ENCODE measurements at places on chromosomes 2 and 18. TPM values are rescaled to one million over a fixed set of nuclear protein-coding genes. Genes with fewer than 3 reads are reported as not detected.

GRCh38 chr2:149183187-149183586, 144.7 kb downstream of the LYPD6B start:
- H3K4me3 ChIP-seq, result no peak overlapping the region
- H3K4me1 ChIP-seq, result no peaks in the 10 kb centered on the region
- DNase-seq, result no peak
- H3K27ac ChIP-seq, result no peak overlapping the region
- H3K27me3 ChIP-seq, result no peaks in the 10 kb centered on the region
- H3K36me3 ChIP-seq, result no peaks in the 10 kb centered on the region

GRCh38 chr18:75467281-75467795, 39.8 kb upstream of the SMIM21 start:
- no peaks in the 10 kb centered on the region for H3K27me3 ChIP-seq
- no peaks in the 10 kb centered on the region for H3K4me1 ChIP-seq
- no peaks in the 10 kb centered on the region for H3K36me3 ChIP-seq

- no peaks in the 10 kb centered on the region for H3K27me3 ChIP-seq
- H3K4me1 ChIP-seq, result no peaks in the 10 kb centered on the region
- no peak overlapping the region for H3K27ac ChIP-seq
- no peak overlapping the region for H3K4me3 ChIP-seq
- H3K36me3 ChIP-seq, result no peaks in the 10 kb centered on the region
- DNase-seq, result no peak
Measured at GRCh38 chr2:216350214-216350791, 22.0 kb downstream of the MARCHF4 start.

DNA sequence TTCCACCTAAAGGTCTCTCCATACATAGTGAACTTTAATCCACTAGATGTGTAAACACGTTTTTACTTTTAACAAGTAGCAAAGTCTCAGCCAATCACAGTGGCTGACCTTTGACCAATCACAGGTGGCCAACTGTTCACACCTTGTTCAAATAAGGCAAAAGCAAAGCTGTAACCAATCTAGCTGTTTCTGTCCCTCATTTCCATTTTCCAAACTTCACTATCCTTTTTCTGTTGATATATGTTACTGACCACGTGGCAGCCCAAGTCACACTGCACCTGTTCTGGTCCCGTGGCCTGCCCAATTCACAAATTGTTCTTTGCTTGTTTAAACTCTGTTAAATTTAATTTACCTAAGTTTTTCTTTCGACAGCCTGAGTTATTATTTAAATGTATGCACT, 393.5 kb upstream of the NETO1 start:
- no peak overlapping the region for H3K4me3 ChIP-seq
- no peak for DNase-seq
- H3K27me3 ChIP-seq, result no peaks in the 10 kb centered on the region
- no peak overlapping the region for H3K27ac ChIP-seq
- no peaks in the 10 kb centered on the region for H3K4me1 ChIP-seq

GRCh38 chr2:222979484-222979883, 72.5 kb upstream of the KCNE4 start:
- H3K27ac ChIP-seq, result no peak overlapping the region
- no peaks in the 10 kb centered on the region for H3K4me1 ChIP-seq
- H3K4me3 ChIP-seq, result no peak overlapping the region
- DNase-seq, result no peak

DNA sequence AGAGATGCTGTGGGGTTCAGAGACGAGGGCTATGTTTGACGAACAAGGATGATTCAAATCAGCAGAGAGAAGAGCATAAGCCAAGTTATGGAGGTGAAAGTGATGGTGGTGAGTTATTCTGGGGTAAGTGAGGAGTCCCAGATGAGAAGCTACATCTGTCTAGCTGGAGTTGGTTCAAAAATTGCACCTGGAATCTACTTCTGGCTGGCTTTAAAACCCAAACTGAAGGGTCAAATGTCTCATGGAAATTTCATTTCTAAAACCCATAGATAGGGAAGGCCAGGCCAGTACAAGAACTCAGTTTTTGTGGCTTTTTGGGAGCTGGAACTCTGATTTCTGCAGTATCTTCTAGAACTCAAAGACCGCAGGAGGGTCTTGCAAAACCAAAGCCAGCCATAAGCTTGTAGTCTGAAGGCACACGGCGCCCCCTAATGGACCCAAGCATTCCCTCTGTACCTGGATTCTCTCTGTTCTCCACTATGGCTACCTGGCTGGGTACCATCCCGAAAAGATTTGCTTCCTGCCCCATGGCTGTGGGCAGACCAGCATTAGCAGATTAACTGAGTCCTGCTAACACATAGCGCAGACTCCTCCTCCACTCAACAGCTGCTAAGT, 229.1 kb upstream of the SLC14A2 start:
- peak; percentile 10 for DNase-seq
- H3K4me1 ChIP-seq, result no peaks in the 10 kb centered on the region
- no peaks in the 10 kb centered on the region for H3K27me3 ChIP-seq
- no peak overlapping the region for H3K27ac ChIP-seq
- no peaks in the 10 kb centered on the region for H3K36me3 ChIP-seq

- no peak for DNase-seq
- H3K27me3 ChIP-seq, result no peaks in the 10 kb centered on the region
- no peak overlapping the region for H3K4me3 ChIP-seq
- no peak overlapping the region for H3K27ac ChIP-seq
- no peaks in the 10 kb centered on the region for H3K36me3 ChIP-seq
- no peaks in the 10 kb centered on the region for H3K4me1 ChIP-seq
Measured at GRCh38 chr2:16034975-16035746, 94.8 kb downstream of the MYCN start.

DNA sequence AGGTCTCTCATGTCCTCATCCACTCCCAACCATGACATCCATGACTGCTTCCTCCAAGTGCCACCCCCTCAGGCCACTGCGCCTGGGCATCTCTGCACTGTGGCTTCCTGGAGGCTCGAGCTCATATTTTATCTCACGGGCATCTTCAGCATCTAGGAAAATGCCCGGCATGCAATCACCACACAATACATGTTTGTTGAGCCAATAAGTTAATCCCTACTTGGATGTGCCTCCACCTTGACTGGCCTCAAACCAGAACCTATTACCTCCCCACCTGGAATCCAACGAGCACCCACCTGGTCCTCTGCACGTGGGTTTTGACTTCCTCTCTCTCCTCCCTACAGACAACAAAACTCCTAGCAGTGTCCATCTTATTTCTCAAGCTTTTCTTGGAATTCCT, 198.9 kb upstream of the REV1 start:
- H3K27me3 ChIP-seq, result no peaks in the 10 kb centered on the region
- H3K36me3 ChIP-seq, result peaks cover 7% of the 10 kb centered on the region
- no peak overlapping the region for H3K27ac ChIP-seq
- H3K4me1 ChIP-seq, result no peaks in the 10 kb centered on the region

DNA sequence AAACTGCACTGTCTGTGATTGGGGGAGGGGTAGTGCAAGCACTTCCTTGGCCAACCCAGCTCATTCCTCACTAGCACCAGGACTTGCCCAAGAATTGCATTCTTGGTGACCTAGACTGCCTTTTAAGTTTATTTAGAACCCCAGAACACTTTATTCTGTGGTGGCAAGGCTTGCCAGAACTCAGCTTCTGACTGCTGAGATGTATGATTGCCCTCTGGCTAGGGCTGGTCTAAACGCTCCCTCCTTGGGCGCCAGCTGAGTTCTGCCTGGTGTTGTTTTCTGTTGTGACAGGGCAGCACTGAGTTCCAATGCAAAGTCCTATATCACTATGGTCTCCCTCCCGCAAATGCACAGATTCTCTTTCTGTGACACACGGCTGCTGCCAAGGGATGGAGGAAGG, 247.7 kb downstream of the ZNF385B start:
- H3K27me3 ChIP-seq, result no peaks in the 10 kb centered on the region
- no peaks in the 10 kb centered on the region for H3K4me1 ChIP-seq
- H3K27ac ChIP-seq, result no peak overlapping the region
- H3K36me3 ChIP-seq, result no peaks in the 10 kb centered on the region
- no peak overlapping the region for H3K4me3 ChIP-seq

DNA sequence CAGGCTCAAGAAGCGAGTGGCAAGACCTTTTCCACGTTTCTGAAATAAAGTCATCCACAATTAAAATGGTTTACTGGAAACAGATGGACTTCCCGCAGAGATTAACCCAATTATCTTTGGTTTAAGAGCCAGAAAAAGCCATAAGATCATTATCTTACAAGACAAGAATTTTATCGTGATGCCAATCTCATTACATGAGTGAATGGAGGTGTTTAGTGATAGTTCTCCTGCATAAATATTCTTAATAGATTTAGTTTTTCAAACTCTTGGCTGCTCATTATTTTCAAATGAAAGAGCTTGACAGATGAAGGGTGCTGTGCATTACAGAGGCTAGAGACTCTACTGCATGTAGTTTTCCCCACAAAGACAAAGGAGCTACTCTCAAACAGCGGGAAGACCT, 1028.4 kb upstream of the PIK3C3 start:
- no peak overlapping the region for H3K4me3 ChIP-seq
- H3K27ac ChIP-seq, result no peak overlapping the region
- no peaks in the 10 kb centered on the region for H3K4me1 ChIP-seq
- no peaks in the 10 kb centered on the region for H3K27me3 ChIP-seq
- H3K36me3 ChIP-seq, result no peaks in the 10 kb centered on the region

DNA sequence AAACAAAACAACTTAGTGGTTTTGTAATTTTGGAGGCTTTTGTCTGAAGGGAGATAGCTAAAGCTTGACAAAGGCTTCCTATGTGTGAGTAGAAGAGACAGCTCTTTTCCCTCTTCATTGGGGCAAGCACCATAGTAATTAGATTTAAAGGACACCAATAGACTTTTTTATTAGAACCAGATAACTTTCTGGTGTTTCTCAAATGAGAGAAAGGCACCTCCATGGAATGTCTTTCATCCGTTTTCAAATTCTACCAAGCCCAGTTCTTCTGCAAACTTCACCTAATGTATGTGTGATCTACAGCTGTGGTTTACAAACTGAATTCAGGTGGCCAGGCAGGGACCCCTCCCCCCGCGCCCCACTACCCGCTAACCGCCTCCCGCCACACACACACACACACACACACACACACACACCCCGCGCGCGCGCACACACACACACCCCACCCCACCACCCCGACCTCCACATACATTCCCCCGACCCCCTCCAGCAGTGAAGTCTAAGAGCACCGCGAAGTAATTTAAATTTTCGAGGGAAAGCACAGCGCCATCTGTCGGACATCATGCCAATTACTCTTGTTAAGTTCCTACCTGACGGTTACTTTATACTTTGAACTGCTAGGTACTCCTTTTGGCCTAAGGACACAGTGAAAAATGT, 31.6 kb upstream of the PPP1R1C start:
- no peak overlapping the region for H3K27ac ChIP-seq
- no peaks in the 10 kb centered on the region for H3K27me3 ChIP-seq
- no peaks in the 10 kb centered on the region for H3K4me1 ChIP-seq
- no peak overlapping the region for H3K4me3 ChIP-seq
- DNase-seq, result peak; percentile 71

DNA sequence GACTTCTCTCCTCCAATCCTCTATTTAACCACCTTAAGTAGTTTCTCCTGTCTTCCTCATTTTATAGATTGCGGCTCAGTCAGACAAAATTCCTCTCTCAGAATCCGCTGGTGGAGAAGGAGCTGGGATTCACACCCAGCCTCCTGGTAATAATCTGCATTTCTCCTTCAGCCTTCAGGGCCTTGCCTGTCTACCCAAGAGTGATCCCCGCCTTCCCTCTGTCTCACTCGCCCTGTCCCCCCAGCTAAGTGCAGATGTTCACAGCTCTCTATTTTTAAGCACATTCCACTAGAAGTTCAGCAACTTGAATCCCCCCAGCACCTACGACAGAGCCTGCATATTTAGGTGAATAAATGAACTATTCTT, 212.5 kb upstream of the HAAO start:
- H3K4me1 ChIP-seq, result no peaks in the 10 kb centered on the region
- peaks cover 20% of the 10 kb centered on the region for H3K27me3 ChIP-seq
- H3K36me3 ChIP-seq, result no peaks in the 10 kb centered on the region
- no peak overlapping the region for H3K4me3 ChIP-seq
- DNase-seq, result no peak

- no peaks in the 10 kb centered on the region for H3K4me1 ChIP-seq
- H3K27ac ChIP-seq, result no peak overlapping the region
- H3K36me3 ChIP-seq, result no peaks in the 10 kb centered on the region
- H3K27me3 ChIP-seq, result no peaks in the 10 kb centered on the region
- no peak for DNase-seq
Measured at GRCh38 chr18:6486764-6487426, 72.2 kb upstream of the L3MBTL4 start.

GRCh38 chr2:105489168-105489878, 90.5 kb upstream of the FHL2 start:
- H3K4me1 ChIP-seq, result no peaks in the 10 kb centered on the region
- no peak overlapping the region for H3K4me3 ChIP-seq
- H3K36me3 ChIP-seq, result no peaks in the 10 kb centered on the region
- no peak for DNase-seq
- no peak overlapping the region for H3K27ac ChIP-seq

DNA sequence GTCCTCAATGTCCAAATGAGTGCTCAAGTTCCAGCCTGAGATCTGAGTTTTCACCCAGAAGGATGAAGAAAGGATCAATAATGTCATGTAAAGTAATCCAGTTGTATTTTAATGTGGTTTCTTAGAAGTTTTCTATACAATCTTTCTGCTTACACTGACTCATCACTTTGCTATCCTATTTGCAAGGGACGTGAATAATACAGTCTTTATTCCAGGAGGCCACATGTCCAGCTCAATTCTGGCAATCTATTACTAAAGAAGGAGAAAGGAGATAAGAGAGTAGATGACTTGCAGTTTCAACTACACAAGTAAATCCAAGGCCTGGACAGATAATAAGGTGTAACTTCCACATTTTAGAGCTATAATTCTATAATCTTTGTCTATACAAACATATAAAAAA, 601.1 kb upstream of the SETBP1 start:
- H3K4me3 ChIP-seq, result no peak overlapping the region
- no peaks in the 10 kb centered on the region for H3K4me1 ChIP-seq
- no peaks in the 10 kb centered on the region for H3K36me3 ChIP-seq
- no peak overlapping the region for H3K27ac ChIP-seq

DNA sequence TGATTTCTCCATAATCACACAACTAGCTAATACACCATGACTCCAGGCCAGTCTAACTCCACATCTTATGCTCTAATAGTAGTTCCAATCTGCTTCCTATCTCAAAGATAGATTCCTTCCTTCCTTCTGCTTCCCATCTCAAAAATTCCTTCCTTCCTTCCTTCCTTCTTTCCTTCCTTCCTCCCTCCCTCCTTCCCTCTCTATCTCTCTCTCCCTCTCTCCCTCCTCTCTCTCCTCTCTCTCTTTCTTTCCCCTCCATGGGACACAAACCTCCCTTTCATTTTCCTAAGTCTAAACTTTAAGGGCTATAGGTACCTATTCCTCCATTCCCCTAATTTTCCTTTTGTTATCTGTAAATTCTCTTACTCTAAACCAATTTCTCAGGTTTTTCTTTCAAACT, 62.5 kb downstream of the CCDC88A start:
- H3K27ac ChIP-seq, result no peak overlapping the region
- no peaks in the 10 kb centered on the region for H3K27me3 ChIP-seq
- no peaks in the 10 kb centered on the region for H3K36me3 ChIP-seq
- H3K4me3 ChIP-seq, result no peak overlapping the region

The DRC1 gene
- not detected for polyA plus RNA-seq

The DNAH6 gene
- 0.01 TPM for polyA plus RNA-seq

The ATOH8 gene
- not detected for polyA plus RNA-seq

The EFEMP1 gene
- not detected for polyA plus RNA-seq

The TCF4 gene
- polyA plus RNA-seq, result 68.5 TPM

The FMNL2 gene
- 0.73 TPM for polyA plus RNA-seq
